Renal cortical epithelial cell (primary cell): ENCODE measurements at places on chromosomes 13 and 19. TPM values are rescaled to one million over a fixed set of nuclear protein-coding genes. Genes with fewer than 3 reads are reported as not detected.

The SLC25A42 gene
- total RNA-seq: 1.2 and 4.5 TPM in 2 replicates

DNA sequence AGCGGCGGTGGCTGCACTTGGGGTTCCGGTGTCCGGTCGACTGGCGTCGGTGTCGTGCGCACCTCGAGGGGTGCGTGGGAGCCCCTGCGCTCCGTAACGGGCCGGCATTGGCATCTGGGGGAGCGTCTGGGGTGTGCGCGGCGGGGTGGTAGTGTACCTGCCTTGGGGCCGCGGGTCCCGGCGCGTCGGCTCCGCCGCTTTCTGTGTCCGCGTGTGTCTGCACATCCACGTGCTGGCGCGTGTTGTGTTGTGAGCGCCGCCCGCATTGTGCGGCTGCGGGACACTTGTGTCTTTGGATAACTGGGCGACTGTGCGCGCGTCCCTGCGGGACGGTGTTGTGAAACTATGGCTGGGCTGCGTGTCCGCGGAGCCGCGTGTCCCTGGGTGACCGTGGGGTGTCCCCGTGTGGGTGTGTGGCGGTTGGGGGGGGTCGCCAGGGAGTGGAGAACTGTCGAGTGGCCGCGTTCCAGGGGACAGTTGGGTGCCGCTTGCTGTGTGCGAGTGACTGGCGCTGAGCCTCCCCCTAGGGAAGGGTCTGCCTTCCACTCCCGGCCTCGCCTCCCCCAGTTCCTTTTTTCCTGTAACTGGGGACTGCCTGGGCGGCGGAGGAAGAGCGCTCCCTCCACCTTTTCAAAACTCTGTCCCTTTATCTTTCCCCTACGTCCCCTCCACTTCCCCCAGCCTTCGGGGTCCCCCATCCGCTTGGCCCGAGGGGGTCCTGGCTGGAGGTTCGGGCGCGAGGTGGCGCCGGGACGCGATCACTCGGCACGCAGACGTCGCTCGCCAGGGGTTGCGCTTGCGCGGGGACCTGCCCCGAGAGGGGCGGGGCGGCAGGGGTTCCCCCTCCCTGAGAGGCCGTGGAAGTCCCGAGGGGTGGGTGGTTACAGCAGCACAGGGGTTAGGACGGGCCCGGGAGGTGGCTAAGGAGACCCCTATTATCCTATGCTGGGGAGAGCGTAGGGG, 5.7 kb upstream of the NFIC start:
- DNase-seq: no peak

The PPFIA3 gene
- total RNA-seq: 2.6 and 3.6 TPM in 2 replicates

DNA sequence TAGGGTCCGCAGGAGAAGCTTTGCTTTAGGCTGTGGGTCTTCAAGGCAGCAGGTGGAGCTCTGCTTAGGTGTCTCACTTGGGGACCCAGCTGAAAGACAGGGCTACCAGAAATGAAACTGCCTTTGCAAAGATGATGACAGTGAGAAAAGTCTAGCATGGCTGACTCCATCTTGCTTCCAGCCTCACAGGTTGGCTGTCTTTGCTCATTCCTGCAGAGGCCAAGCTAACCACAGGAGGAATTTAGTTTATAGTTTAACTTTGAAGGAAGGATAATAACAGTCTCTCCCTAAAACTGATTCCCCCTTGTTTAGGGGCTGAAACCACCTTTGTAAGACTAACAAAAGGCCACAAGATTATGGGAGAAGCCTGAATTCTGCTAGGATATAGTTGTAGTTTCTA, 252.4 kb downstream of the UQCRFS1 start:
- peak; percentile 68 for DNase-seq

The SHC2 gene
- 1.0 and 5.1 TPM in 2 replicates for total RNA-seq

DNA sequence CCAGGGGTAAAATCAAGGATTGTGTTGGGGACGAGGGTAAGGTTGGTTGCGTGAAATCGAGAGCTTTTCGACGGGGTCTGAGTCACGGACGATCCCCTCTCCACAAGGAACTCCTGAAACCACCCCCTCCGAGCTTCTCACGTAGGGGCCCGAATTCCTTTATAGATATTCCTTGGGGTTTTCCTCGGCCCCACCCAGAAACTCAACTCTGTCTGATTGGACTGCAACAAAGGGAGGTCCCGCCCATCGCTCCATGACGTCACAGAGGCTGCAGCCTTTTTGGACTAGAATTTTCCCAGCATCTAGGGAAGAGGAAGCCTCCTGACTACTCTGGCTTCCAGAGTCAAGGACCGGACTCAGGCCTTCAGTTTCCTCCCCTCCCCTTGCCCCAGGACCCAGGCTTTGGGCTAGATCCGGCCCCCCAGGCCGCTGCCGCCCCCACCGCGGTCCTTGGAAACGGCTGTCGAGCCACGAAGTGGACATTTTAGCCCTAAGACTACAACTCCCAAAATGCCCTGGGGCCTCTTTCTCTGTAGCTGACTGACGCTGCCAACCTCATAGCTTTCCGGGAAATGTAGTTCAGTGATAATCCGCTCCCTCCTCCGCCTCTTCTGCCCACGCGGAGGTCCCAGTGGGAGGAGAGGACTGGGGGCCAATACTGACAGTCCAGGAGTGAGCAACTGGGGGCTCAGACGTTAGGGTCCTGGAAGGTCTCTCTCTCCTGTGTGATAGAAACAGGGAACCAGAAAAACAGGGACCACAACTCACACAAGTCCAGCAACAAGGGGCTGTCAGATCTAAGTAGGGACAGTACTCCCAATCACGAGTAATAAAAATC, at the start of gene IZUMO1:
IZUMO1 (minus strand) TSS at position 172 of the 838 bp plus-strand sequence. CDS start 1,050 bp downstream, outside the sequence.
- DNase-seq: peak; percentile 87

GRCh38 chr19:50551715-50552187, 16.5 kb downstream of the LRRC4B start:
- no peak for DNase-seq

DNA sequence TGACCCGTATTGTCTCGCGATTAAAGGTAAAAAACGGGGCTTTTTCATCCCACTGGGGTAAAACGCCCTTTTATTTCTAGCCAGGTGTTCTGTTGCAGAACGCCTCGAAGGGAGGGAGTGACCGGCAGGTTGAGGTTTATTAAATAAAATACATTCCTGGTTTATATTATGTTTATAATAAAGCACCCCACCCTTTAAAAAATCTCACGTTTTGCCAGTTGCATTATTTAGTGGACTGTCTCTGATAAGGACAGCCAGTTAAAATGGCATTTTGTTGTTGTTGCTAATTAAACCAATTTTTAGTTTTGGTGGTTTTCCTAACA, 25.1 kb upstream of the ZNF850 start:
- DNase-seq: no peak

The DZIP1 gene
- total RNA-seq: 17.4 and 74.6 TPM in 2 replicates

The DNASE2 gene
- 18.5 and 34.9 TPM in 2 replicates for total RNA-seq

GRCh38 chr19:6022570-6023064, 44.7 kb upstream of the RANBP3 start:
- no peak for DNase-seq

DNA sequence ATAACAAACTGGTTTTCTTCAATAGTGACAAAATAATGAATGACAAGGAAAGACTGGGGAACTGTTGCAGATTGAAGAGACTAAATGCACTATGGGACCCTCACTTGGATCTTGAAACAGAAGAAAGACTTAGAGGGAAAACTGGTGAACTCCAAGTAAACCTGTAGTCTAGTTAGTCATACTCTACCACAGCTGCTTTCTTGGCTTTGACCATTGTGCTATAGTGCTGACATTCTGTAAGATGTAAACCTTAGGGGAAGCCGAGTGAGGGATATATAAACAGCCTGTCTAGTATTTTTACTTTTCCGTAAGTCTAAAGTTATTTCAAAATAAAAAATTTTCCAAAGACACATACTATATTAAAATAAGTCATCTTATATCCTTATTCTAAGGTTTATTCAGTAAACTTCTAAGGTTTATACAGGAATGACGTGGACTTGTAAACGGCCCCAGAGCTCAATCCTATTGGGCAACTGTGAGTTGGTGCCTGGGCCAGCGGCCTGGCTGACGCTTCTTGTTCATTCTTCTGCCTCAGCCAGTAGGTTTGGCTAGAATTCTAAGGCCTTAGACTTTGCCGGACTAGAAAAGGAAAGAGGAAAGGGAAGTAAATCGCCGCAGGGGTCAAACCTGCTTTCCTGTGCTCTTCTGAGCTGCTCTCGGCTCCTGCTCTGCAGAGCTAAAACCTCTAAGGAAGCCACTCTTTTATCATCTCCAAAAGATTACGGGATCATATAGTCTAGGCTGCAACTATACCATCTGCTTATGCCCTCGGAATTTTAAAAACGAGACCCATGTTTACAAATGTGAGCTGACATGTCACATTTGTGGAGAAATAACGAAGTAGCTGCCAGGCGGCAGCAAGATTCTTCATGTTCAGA, 33.6 kb upstream of the UBE2L5 start:
- DNase-seq: no peak

GRCh38 chr13:22862478-22862877, 318.3 kb upstream of the SGCG start:
- DNase-seq: no peak

- DNase-seq: no peak
Observed at GRCh38 chr19:4557144-4557970, 2.1 kb downstream of the SEMA6B start.

The TDRD12 gene
- 0.25 TPM in 1 of 2 replicates, not detected in the other for total RNA-seq

- no peak for DNase-seq
Observed at GRCh38 chr13:36431204-36432105, 840 bp upstream of the CCNA1 start.

GRCh38 chr13:94312511-94313216, 166.8 kb downstream of the DCT start:
- DNase-seq: no peak

The PROZ gene
- total RNA-seq: not detected in 2 replicates

DNA sequence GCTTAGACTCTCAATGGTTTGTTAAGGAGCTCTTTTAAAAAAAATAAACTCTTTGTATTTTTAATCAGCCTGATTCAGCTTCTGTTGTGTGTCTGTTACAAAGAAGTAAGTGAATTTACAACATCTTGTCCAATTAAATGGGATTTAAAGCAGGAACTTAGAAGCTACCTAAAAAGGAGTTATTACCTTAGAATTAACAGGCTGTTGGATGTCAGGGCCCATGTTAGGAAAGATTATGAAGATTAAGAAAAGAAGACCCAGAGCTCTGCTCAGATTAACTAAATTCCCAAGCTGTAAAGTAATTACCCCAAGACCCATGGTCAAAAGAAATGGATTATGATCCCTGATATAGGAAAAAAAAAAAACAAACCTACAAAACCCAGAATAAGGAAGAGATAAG, 44.1 kb upstream of the ZNF780A start:
- no peak for DNase-seq

DNA sequence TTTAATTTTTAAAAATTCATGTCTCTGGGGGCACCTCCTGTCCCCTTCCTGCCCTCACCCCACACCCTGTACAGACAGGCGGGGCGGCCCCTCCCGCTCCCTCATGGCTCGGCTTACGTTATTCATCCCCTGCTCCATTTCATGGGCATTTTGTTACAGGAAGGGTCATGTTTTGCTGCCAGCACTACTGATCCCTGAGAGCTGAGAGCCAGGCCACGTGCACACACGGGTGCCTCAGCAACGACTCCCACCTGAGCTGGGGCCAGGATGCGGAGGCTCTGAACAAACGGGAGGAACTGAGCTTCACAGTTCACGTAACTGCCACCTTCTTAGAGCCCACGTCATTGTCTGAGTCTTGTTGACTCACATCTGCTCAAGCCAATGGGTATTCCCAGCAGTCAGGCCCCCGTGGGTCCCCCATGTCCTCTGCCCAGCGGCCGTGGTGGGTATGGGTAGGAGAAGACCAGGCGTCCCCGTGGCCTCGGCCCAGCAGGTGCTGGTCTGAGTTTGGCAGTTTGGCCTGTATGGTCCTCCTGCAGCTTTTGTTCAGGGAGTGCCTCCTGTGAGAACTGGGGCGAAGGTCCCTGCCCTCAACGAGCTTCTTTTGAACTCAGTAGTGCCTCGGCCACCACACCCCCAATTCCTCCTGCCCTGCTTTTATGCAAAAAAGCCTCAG, 16.4 kb upstream of the TMEM255B start:
- no peak for DNase-seq

DNA sequence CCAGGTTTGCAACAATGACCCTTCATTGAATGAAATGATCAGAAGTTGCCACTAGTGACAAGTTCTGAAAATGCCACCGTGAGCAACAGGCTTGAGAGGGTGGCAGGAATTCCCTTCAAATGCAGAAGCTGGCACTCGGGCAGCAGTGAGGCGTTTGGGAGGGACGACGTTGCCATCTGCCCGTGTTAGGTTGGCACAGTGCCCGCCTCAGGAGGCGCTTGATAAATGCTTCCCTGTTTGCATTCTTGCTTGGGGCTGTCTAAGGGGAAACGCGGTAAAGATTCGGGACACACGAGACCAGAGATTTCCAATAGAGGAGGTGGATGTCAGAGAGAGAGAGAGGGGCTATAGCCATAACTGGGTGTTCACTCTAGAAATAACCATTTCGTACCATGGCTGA, 101.9 kb downstream of the TEX29 start:
- no peak for DNase-seq

- DNase-seq: peak; percentile 44
Observed at GRCh38 chr19:51681286-51681941, 11.7 kb upstream of the SPACA6 start.

- DNase-seq: peak; percentile 47
Observed at GRCh38 chr13:36430247-36431203, 1.8 kb upstream of the CCNA1 start.
